ENCODE measurements at places on chromosomes 3 and 15.
A peak's percentile ranks its signal among the peaks of the same experiment; 100 is the strongest.

- DNase-seq = no peak
Measured at GRCh38 chr15:62994975-62995681, 47.4 kb upstream of the TPM1 start.

GRCh38 chr15:96038650-96039049, 291.9 kb upstream of the NR2F2 start:
- no peak for DNase-seq

DNA sequence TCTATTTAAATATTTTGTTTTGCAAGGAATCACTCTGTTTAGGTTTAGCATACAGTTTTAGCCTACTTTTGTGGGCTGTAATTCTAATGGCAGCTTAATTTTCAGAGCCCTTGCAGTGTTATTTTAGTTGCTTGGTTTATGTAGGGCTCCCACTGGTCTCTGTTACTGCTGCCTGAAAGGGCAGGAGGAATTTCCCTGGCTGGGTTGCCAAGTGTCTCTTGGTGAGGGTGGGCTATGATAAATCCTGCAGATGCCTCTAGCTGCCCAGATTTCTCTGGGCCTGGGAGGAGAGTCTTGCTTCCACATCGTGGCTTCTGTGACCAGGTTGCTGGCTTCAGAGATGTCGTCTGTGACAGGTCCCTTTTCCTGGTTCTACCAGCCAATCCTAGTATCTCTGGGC, 36.2 kb downstream of the ILDR1 start:
- no peak for DNase-seq

- peak; percentile 28 for DNase-seq
Measured at GRCh38 chr15:26421065-26421464, 351.8 kb downstream of the GABRB3 start.

GRCh38 chr3:9889405-9889804, 1.0 kb upstream of the JAGN1 start:
- no peak for DNase-seq

DNA sequence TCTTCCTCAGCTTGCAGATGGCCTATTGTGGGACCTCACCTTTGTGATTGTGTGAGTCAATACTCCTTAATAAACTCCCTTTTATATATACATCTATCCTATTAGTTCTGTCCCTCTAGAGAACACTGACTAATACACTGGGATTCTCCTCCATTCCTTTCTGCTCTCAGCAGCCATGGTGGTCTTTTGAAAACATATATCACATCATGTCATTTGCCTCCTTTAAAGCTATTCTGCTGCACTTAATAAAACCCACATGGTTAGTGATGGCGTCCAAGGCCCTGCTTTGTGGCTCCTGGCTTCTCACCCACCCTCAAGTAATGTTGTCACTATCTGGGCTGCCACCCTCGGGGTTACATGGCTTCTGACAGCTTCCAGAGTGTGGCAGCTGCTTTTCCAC, 169.5 kb downstream of the CADPS start:
- DNase-seq = no peak

GRCh38 chr15:29465196-29465595, 195.6 kb upstream of the NSMCE3 start:
- no peak for DNase-seq

DNA sequence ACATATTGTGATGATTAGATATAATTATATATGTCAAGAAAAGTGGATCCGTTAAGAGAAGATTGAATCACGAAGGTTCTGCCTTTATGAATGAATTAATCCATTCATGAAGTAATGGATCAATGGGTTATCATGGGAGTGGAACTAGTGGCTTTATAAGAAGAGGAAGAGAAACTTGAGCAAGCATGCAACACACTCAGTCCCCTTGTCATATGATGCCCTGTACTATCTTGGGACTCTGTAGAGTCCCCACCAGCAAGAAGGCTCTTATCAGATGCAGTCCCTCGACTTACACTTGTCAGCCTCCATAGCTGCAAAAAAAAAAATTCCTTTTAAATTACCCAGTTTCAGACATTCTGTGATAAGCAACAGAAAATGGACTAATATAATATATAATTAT, 301.9 kb downstream of the RAP2B start:
- DNase-seq = no peak

DNA sequence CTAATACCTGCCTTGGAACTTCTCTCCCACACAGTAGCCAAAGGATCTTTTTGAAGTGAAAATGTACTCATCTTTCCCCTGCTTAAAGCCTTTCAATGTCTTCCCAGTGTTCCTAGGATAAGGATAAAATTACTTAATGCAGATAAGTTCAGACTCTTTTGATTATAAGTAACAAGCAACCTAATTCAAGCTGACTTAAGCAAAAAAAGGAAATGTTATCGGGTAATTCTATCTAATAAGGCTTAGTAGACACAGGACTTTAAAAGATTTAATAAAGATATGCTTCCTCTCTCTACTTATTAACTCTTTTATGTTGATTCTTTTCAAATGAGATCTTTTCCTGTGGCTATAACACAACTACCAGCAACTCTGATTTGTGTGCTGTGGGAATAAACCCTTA, 284.2 kb downstream of the OXSM start:
- DNase-seq = no peak

DNA sequence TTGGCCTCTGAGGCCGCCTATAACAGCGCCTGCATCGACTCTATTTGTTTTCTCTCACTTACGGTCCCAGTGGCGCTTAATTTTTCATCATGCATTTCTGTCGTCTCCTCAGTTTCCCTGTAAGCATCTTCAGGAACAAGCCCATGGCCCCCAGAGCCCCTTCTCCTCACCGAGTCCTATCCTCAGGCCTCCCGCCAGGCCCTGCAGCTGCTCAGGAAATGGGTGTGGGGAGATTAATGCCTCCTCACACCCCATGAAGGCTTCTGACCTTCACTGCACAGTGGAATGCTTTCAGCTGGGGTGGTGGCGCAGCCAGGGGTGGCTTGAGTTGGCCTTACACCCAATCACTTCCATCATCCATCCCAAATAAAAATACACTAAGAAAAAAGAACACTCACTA, 260.4 kb downstream of the FAM43A start:
- no peak for DNase-seq

DNA sequence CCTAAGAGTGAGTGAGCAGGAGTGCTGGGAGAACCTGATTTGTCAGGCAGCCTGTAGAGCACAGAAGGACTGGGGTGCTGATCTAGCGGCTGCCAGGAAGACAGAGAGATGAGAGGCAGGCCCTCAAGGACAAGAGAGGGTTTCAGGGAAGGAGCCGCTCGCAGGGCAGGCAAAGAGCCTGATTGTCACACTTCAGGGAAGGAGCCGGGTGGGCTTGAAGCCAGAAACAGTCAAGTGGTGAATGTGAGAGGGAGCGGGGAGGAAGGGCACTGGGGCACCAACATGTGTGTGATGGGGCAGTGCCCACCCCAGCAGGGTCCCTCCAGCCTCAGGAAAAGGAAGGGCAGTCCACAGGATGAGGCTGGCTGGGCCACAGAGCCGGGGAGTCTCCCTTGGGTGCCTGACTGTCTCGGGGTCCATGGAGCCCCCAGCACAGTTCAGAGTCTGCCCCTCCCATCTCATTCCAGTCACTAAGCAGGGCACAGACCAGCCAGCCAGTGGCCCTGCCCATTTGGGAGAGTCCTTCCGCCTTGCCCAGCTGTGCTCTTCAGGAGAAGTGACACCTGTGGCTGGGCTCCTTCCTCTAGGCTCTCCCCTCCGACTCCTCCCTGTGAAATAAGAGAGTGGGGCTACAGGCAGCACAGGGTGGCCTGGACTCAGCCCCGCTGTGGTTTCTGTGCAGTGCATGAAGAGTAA, 148.6 kb downstream of the RAB11A start:
- no peak for DNase-seq

GRCh38 chr15:43928152-43928551, 101.3 kb downstream of the WDR76 start:
- peak; percentile 59 for DNase-seq

DNA sequence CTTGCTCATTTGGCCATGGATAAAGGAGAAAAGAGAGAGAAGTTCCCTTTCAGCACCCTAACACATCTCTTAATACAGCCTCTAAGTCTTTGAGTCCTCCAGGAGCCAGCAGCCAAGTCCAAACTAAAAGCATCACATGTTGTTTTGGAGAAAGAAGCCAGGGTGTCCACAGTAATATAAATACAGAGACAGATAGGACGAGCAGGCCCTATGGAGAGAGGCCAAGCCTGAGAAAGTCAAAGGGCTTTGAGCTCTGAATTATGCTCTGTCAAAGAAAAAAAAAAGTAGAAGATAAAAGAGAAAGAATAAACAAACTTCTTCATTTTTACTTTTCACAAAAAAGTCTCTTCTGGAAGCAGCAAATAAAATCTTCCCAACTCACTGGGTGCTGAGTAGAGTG, 92.4 kb upstream of the THBS1 start:
- DNase-seq = no peak

DNA sequence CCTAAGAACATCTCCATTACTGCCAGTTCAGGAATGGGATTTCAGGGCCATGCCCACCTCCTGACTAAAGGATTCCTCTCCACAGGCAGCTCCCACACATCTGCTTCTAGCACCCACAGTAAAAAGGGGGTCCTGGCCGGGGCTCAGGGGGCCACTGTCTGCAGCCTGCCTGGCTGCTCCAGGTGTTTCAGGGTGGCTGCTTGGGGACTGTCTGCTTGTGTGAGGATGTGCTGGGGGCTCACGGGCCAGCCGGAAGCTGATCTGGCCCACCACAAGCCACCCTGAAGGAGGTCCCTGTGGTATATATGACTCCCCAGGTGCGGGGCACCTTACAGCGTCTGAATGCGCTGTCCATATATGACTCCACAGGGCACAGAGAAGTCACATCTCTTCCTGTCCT, 135.4 kb downstream of the NSMCE3 start:
- no peak for DNase-seq

DNA sequence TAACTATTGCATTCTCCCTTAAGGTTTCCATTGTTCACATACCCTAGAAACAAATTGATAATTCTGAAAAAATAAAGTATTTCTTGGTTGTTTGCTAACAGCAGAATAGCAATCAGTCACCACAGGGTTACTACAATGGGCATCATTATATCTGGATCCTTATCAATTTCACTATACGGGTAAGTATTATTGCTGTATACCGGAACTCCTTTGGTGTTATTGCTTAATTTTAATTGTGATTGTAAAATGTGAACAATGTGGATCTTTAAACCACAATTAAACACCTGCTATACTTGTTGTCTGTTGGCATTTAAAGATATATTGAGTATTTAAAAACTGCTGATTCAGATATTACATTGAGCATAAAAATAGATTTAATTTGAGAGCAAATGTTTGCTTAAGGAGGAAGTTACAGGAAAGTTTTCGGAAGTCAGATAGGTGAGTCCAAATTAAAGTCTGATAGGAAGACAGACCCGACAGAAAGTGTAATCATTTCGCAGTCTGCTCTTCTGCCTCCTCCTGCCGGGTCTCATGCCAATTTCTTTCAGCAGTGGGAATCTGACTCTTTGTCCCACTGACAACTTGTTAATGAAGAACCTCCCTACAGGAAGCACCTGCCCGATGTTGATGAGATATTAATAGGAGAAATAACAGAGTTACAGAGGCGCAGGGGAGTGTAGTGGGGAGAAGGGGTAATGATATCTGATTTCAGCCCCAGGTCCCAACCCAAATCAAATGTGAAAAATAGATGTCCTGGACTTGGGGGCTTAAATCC, 169.7 kb upstream of the TBC1D5 start:
- DNase-seq = no peak

- DNase-seq = no peak
Measured at GRCh38 chr15:99863550-99864198, 130.4 kb upstream of the LYSMD4 start.

DNA sequence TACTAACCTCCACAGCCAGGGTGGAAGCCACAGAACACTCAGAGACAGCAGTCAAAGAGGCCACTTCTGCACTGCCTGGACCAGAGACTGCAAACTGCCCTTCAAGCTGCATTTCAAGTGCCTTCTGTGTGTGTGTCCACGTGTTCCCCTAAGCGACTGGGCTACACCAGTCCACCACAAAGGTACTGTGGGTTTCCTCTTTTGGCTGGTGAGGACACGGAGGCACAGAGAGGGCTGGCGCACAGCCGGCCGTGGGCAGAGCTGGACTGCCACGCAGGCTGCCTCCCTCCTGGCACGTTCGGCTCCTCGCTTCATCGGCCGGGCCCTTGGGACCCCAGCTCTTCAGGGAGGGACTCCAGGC, 60.9 kb downstream of the MGLL start:
- DNase-seq = no peak

GRCh38 chr15:60699845-60700244, 220.9 kb upstream of the ICE2 start:
- DNase-seq = no peak

- no peak for DNase-seq
Measured at GRCh38 chr3:15498431-15499214, 22.9 kb downstream of the COLQ start.

GRCh38 chr3:18481946-18482548, 56.9 kb upstream of the SATB1 start:
- DNase-seq = peak; percentile 70

DNA sequence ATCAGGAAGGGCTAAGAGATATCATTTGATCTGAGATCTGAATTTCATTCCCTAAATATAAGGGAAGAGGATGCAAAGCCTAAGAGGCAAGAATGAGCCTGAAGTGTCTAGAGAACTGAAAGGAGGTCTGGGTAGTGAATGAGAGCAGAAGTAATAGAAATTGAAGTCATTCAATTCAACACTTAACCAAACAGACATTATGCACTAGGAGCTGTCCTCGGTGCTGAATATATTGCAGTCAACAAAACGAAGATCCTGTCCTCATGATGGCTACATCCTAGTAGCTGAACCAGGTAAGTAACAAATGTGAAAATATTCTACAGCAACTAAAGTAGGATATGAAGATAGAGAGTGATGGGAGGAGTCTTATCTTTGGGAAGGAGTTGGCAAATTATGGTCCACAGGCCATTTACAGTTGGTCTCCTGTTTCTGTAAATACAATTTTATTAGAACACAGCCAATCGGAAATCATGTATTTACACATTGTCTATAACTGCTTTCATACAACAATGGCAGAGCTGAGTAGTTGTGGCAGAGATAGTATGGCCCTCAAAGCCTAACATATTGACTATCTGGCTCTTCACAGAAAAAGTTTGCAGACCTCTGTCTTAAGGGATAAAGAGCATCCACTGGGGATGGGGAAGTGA, 192.9 kb upstream of the CADPS start:
- DNase-seq = peak; percentile 75

GRCh38 chr3:51706021-51706485, 815 bp upstream of the GRM2 start:
- no peak for DNase-seq

DNA sequence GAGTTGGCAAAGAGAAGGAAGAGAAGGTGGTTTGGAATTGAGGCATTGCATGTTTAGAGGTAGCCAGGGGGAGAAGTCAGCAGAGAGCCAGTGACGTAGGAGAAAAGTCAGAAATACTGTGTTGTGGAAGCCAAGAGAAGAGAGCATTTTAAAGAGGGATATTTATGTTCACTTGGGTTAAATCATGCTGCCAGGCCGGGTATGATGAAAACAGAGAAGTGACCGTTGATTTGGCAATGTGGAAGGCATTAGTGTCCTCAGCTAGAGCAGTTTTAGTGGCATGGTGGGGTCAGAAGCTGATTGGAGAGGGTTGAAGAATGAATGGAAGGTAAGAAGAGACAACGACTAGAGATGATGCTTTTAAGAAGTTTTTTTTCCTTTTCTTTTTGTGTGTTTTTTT, 24.5 kb downstream of the RASA2 start:
- no peak for DNase-seq

- no peak for DNase-seq
Measured at GRCh38 chr15:57061281-57061680, 142.8 kb downstream of the TCF12 start.

- DNase-seq = peak; percentile 78
Measured at GRCh38 chr3:71681224-71681668, 44.0 kb downstream of the EIF4E3 start.

Measured in mesendoderm (in vitro differentiated cells).